ENCODE measurements at places on chromosomes 2 and 18. TPM values are rescaled to one million over a fixed set of nuclear protein-coding genes. Genes with fewer than 3 reads are reported as not detected.
A peak's percentile ranks its signal among the peaks of the same experiment; 100 is the strongest.

GRCh38 chr2:3060049-3060448 lies 317.6 kb downstream of the EIPR1 start:
- no peak for DNase-seq

- DNase-seq, result no peak
Measured at GRCh38 chr18:10213526-10213925, 240.9 kb upstream of the APCDD1 start.

DNA sequence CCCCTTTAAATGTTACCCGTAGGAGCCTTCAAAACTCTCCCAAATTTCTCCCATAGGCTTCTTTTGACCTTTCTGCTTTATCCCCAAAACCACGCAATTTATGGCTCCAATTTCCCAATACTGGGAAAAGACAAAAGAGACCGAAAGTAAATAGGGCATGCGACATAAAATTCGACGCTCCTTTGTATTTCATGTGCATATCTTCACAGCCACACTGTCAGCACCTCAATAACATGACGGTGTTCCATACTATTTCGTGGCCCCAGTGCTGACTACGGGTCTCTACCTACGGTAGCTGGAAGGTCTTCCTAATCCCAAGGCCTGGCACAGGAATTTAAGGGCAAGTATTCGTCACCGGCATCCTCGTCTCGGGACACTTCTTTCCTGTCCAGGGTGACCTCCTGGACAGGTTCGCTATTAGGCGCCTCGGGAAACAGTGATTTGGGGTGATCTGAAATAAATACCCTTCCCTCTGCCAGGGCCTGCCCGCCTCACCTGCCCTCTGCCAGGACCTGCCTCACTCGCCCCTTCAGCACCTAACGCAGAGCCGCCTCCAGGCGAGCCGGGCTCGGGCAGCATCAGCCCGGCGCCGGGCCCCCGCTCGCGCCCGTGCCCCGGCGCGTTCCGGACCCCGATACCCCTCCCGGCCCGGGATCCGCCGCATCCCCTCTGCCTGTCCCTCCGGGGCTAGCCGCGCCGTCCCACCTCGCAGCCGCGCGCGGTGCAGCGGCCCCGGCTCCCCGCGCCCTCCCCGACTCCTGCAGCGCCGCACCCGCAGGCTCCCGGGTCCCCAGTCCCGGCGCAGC lies 680 bp downstream of the DTNB start:
- DNase-seq, result peak; percentile 76

The RTP5 gene
- total RNA-seq, result 0.44 TPM

The ANKRD53 gene
- 0.94 TPM for total RNA-seq

The C2orf72 gene
- not detected for total RNA-seq

GRCh38 chr2:204687776-204688175 lies 142.5 kb downstream of the PARD3B start:
- no peak for DNase-seq

DNA sequence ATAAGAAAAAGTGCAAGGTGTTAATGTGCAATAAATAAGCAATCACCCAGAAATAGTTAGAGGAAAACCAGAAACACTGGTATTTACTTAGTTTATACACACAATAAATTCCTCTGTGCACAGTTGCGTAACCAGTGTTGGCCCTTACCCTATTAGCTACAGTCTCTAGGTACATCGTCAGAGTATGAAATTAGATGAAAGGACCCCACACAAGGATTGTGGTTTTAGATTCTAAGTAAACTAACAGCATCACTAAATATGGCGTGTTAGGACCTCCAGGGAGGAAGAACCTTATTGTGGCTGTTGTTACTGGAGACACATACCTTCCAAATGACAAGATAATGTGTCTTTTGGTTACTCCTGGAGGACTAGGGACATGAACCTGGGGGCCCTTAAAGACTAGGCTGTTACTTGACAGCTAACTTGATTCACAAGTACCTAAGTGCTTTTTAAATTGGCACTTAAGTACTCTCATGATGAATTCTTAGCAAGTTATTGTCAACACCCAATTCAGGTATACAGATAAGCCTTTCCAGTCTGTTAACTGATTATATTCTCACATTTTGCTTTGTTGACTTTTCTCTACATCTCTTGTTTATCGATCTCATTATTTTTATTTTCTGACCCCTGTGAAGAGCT lies 115.3 kb downstream of the FEZ2 start:
- no peak for DNase-seq

- no peak for DNase-seq
Measured at GRCh38 chr2:241082341-241083090, 19.6 kb downstream of the MTERF4 start.

DNA sequence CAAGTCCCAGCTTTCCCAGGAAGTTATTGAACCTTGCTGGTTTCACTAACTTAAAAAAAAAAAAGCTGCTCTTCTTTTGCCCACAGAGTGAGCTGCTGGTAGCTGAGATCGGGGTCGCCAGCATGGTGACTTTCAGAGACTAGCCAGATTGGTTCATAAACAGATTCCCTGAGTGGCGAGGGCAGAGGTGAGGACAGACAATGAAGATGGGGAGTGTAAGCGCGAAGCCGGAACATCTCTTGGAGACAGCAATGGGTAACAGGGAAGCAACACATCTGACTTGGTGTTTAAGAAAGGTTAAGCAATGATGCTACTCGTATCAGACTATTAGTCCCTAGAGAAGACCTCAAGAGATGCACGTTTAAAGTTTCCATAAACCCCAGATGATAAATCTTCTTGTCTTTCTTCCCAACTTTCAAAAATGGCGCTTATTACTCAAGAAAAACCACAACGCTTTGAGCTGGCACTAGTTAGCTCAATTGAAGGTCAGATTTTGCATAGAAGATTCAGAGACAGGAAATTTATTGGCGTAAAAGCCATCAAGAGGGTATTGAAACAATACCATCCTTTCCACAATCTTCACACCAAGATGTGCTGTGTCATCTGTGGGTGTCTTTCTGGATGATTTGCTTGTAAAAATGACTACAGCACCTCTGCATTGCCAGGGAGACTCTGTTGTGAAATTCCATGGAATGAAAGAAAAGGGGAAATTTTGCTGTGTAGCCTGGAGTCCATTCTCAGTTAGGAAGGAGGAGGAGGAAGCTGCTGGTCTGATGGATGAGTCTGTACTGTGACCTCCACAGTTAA lies 193.1 kb upstream of the CXCR4 start:
- DNase-seq, result no peak

The ARHGAP25 gene
- 142 TPM for total RNA-seq

DNA sequence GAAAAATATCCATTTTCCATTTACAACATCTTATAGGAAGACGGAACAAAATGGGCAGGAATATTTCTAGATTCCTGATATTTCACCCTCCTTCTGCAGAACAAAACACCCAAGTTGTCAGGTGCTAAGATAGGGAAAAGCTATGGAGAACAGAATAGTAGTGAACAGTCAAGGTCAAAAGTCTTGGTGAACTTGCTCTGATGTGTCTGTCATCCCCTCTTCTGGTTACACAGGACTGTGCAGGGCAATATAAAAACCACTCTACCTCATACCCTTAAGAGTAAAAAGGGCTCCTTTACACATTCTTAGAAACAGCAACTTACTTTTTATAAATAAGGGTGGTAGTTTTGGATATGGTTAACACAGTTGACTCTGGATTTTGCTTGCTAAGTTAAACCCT lies 4.4 kb downstream of the MYL1 start:
- no peak for DNase-seq

DNA sequence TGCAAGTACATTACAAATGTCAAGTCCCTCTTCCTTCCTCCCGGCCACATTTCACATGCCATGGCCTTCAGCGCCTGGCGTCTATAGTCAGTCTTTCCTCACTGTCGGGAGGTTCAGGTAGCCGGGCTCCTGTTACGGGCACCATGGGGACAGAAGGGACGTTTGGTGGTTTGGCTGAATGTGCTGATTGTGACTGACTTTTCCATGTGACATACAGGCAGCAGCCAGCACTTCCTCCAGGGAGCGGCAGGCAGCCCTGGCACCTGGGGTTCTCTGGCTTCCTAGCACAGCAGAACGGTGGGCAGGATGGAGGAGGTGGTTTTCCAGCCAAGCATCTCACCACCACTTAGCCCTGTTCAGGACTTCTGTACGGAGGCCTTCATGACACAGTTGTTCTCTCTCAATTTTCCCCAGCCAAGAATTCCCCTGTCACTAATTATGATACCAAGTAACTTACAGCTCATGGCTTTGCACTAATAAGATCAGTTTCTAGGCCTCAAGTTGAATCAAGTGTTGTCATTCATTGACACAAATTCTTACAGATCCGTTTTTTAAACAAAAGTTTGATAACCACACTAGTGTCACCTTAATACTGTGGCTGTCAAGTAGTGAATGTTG lies 83.9 kb upstream of the REV1 start:
- no peak for DNase-seq

The MC5R gene
- not detected for total RNA-seq

- DNase-seq, result no peak
Measured at GRCh38 chr2:57296795-57297517, 749.6 kb upstream of the VRK2 start.

- DNase-seq, result no peak
Measured at GRCh38 chr2:128502638-128503246, 184.1 kb upstream of the HS6ST1 start.

GRCh38 chr2:214069254-214069653 lies 341.6 kb upstream of the VWC2L start:
- DNase-seq, result no peak

GRCh38 chr2:177328056-177328455 lies 63.5 kb upstream of the NFE2L2 start:
- DNase-seq, result no peak

GRCh38 chr18:77023102-77023782 lies 109.3 kb downstream of the MBP start:
- DNase-seq, result no peak

- DNase-seq, result no peak
Measured at GRCh38 chr2:63093502-63093901, 42.9 kb downstream of the OTX1 start.

The RAB6C gene
- not detected for total RNA-seq

DNA sequence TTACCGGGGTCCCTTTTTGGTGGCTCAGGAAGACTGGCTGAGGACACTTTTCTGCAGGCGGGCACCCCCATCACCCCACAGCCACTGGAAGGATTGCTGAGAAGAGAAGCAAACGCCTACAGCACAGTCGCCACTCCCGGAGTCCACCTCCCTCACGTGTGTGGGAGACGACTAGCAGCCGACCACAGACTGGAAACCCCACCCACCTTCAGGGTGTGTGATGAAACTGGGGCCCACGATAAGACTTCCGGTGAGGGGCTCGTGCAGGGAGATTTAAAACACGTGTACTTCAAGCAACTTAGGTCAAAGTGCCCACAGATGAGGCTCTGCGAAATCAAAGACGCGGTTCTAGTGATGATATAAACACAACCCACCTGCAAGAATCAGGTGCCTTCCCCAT lies 26.3 kb downstream of the MBP start:
- DNase-seq, result peak; percentile 86

GRCh38 chr2:4908461-4908860 lies 783.7 kb upstream of the SOX11 start:
- no peak for DNase-seq

- no peak for DNase-seq
Measured at GRCh38 chr2:174005801-174006419, 40.7 kb upstream of the SP3 start.

The SLC9A4 gene
- not detected for total RNA-seq

The GEN1 gene
- total RNA-seq, result 11.2 TPM

DNA sequence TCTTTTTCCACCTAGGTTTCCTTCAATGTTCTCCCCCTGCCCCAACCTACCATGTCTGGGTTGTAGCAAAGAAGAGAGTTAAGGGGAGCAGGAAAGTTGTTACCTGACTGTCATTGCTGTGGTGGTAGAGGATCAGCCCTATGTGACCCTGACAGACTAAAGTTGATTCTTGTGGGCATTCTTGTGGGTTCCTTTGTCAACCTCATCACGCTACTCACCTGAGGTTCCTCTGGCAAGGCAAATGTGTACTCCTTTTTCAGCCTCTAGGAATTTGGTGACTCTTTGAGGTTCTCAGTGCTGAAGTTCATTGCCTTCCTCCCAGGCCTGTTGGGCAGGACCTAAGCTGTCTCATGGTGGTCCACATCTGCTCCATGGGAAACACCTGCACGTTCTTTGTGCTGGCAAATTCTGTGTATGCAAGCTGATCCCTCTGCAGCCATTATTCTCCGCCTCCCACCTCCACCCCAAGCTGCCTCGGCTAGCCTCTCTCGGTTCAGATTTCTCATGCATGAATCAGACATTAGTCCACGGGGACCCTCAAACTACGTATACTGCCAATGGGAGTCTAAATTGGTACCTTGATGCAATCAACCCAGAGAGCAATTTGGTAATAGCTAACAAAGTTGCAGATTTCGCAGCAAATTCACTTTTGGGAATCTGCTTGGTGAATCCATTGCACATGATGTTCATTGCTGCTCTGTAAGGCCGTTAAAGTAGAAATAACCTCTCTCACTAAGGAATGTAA lies 1.5 kb upstream of the GMCL1 start:
- DNase-seq, result no peak

The COLEC11 gene
- total RNA-seq, result not detected

DNA sequence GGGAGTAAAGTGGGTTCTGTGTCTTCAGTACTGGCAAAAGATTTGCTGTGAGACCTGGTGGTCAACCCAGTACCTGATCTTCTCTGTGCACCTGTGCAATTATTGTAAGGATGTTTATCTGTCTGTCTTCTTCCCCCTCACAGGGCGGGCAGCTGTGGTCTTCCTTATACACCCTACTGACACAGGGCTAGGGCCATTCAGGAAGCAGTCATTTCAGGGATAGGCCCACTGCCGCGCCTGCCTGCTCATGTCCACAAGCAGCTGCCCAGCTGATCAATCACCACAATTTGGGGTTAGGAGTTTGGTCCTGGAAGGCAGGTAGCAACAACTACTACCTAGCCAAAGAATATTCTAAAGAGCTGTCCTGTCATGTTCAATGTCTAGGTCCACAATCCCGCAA lies 1.2 kb upstream of the CNNM4 start:
- no peak for DNase-seq

The DAW1 gene
- total RNA-seq, result not detected

GRCh38 chr18:36034299-36034895 lies 33.0 kb downstream of the RPRD1A start:
- DNase-seq, result no peak

The VSNL1 gene
- not detected for total RNA-seq

DNA sequence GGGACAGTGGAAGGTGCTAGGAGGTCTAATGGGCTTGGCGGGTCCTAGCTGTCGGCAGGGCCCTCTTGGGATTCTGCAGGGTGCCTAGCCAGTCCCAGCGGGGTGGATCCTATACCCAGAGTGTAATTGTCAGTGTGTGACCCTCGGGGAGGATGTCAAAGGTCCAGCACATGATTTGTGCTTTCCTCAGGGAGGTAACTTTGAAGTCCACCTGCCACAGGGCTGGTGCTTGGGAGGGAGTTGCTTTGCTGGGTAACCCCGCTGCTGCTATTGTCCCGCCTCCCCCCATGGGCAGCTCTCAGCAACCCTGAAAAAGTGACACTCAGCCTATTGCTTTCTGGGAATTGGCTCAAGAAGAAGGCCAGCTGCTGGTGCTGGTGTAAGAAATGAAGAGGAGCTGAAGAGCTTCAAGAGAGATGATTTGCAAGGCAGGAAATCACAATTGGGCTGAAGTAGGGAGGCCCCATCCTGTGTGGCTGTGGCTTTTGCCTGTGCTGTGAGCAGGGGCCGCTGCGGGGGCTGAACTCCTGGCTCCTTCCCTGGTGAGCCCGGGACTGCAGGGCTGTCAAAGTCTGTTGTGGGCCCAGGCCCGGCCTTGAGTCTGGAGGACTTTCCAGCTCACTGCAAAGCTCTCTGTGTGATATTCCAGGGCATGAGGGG lies 36.4 kb downstream of the EMILIN2 start:
- DNase-seq, result no peak

All from CD4-positive, CD25-positive, alpha-beta regulatory T cell (primary cell).